ENCODE measurements at places on chromosomes 6 and 20.
A peak's percentile ranks its signal among the peaks of the same experiment; 100 is the strongest.

DNA sequence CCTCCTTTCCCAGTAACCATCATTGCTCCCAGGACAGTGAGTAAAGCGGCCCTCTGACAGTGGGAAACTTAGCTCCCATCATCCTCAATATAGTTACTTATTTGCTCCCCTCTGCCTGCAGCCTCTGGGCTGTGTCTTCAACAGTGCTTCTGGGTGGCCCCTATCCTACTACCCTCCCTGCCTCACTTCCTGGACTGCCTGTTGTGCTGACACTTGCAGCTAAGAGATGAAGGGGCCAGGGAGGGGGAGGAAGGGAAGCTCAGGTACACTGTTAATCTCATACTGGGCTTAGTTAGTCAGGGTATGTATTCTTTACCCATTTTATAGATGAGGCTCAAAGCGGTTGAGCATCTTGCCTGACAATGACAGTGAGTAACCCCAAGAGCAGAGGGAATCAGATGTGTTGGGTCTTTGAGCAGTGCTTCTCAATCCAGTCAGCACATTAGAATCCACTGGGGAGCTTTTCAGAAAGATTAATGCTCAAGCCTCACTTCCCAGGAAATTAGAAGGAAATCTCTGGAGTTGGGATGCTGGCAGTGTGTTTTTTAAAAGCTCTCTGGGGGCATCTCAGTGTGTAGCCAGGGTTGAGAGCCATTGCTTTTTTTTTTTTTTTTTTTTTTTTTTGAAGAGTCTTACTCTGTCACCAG lies 27.1 kb upstream of the KCNK5 start:
- DNase-seq, result no peak

DNA sequence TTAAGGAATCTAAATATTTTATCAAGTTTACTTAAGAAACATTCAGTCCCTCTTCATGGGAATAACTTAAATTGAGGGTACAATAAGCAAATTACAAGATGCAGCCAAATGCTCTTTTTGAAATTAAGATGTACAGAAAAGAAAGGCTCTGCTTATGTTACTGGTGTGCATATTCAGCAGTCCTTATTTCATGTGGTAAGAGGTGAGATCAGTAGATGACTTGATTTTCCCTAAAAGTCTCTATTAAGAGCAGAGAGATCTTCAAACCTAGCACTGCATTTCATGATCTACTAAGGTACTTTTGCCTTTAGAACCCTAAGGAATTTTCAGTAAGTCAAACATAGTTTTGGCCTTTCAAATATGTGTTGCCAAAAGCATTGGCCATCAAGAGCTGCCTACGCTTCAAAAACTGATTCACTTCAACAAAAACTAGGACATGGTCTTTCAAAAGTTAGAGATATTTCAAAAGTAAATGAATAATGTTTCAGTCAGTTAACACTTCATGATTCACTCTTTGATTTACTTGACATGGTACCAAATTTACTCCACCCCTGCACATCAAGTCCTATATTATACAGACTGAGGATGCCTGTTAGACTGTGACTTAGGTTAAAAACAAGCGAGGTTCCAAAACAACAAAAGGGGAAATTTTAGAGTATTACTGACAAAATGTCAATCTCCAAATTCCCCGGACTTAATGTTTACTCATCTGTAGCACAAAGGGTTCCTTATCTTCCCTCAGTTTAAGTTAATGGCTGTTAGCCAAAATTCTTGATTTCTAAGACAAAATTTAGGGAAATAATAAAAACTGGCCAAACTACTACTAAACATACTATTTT lies 19.2 kb downstream of the C6orf62 start:
- DNase-seq, result peak; percentile 56

DNA sequence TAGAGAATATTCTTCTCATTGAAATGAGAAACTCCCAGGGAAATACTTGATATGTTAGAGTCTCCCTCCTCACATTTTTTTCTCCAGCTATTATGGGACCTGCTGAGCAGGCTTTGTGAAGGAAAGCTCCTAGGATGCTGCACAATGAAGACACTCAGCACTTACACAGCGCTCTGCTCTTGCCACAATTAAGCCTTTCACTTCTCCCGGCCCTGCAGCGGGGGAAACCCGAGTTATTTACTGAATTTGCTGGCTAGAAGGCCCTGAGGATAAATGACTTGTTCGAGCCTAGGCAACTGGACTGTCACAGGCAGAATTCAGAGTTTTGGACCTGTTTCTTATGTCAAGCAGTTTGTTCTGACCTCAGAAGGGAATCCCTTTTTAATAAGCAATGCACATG lies 102.0 kb downstream of the MAP3K7 start:
- DNase-seq, result peak; percentile 83

- DNase-seq, result no peak
Observed at GRCh38 chr6:166619912-166620311, 7.1 kb downstream of the RPS6KA2 start.

- DNase-seq, result peak; percentile 96
Observed at GRCh38 chr6:3194535-3195419, 32.7 kb downstream of the TUBB2B start.

DNA sequence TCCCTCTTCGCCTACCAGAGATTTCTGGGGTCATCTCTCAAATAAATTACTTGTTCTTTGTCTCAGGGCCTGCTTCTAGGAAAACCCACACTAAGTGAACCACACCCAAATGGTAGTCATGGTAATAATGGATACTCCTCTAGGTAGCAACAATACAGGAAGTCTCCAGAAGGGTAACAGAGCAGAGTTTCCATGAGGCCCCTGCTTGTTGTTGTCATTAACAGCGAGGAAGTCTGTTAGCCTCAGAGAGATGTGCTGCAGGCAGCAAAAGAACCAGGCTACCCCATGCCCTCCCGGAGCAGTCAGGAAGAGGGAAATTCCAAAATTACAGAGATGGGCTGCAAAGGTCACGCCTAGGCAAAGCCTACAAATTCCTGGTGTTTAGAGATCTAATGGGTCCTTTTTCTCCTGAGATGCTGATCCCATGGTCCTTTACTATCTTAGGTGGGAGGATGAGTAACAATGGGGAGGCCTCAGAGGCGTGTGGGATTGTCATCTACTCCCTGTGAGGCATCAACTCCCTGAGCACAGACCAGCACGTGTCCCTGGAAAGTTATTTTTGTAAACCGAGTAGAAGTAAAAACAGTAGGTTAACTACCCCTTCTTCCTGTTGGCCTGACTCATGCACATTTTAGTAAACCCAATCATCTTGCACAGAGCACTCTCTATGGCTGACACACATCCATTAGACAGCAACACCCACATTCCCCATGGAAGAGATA lies 10.1 kb downstream of the ISM1 start:
- peak; percentile 51 for DNase-seq

GRCh38 chr6:7541175-7542064 lies at the start of gene DSP:
Gene DSP, plus strand, starts transcription at chr6:7541671. Its CDS starts 245 bp downstream, at chr6:7541916.
- no peak for DNase-seq

DNA sequence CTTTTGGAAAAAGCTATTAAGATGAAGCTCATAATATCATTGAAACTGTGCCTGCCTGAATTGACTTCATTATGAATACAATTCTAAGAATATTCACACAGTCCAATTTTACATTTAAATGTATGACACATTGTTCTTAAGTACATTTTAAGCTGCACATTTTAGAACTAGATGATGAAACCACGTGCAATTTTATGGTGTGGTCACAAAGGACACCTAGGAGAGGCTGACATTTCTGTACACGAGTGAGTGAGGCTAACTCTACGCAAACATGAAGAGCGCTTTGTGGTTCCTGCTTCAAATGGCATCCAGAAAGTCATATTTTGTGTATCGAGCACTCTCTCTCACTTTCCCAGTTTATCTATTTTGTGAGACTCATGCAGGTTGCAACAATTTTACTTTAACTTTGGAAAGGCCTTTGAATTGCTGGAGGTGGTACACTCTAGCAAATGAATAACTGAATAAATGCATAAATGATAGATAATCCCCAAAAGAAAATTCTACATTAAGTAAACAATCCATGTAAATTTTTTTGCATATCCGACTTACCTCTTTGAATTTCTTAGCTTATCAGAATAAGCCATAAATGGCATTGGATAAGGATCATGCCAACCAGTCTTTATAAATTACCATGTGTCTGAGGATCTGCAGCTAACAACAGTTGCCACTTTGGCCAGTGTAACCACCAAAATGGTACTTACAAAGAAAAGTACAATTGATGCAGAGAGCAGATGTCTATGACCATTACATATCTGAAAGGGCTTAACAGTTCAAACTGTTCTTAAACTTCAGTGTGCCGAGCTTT lies 97.3 kb downstream of the NRSN1 start:
- no peak for DNase-seq

DNA sequence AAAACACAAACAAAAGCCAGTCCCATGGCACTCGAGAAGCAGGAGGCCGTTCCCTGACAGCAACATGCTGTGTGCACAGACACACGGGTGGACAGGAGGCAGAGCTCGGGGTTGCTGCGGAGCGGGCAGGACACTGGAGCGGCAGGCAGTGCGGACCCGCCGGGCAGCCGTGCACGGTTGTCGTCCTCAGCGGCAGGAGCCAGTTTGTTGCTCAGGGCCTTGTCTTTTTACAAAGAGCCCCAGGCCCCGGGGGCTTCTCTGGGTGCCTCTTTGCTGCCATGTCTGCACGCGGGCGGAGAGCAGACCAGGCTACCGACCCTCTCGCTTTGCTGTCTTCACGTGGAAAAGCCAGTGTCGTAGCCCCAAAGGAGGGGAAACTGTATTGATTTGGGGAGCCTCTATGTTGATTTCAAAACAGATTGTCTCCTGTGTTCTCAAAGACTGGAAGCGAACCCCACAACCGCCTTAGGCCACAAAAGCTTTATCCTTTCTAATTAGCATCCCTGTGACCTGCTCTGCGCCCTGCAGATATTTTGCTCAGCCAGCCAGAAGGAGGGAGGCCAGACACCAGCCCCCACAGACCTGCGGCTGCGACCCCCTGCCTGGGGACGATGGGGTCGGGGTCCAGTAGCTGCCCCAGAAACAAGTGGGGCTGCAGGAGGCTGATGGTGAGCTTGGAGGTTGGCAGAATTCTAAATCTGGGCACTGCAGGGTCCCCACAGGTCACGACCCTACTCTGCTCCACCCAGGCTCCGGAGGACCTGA lies 50.2 kb downstream of the ERMARD start:
- DNase-seq, result no peak

- no peak for DNase-seq
Observed at GRCh38 chr20:44395461-44396340, 40.2 kb downstream of the HNF4A start.

Measured in COLO829 (cell line).